ENCODE measurements at places on chromosomes 6 and 20.
A peak's percentile ranks its signal among the peaks of the same experiment; 100 is the strongest.

- DNase-seq: no peak
Measured at GRCh38 chr6:154219250-154219649, 137.4 kb downstream of the IPCEF1 start.

GRCh38 chr20:24734139-24734538 is 214.9 kb upstream of the CST7 start:
- no peak for DNase-seq

- DNase-seq: peak; percentile 75
Measured at GRCh38 chr20:38805502-38805957, at the start of gene PPP1R16B. PPP1R16B (plus strand) TSS chr20:38805697; CDS start chr20:38835926, 30,229 bp downstream.

DNA sequence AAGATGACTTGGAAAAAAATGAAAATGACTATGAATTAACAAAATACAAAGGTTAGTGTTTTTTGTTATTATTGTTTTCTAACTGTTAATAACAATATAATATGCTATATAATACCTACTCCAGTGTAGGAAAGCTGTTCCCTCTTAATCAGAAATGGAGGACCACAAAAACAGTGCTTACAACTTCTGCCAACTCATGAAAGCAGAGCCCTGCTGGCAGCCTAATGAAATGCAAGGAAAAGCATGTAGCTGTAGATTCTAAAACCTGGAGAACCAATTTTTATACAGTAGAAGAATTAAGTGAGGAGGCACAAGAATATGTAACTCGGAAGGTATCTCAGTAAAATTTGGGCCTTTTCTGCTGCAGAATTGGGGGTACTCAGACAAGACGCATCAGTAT is 29.4 kb downstream of the PHIP start:
- no peak for DNase-seq

DNA sequence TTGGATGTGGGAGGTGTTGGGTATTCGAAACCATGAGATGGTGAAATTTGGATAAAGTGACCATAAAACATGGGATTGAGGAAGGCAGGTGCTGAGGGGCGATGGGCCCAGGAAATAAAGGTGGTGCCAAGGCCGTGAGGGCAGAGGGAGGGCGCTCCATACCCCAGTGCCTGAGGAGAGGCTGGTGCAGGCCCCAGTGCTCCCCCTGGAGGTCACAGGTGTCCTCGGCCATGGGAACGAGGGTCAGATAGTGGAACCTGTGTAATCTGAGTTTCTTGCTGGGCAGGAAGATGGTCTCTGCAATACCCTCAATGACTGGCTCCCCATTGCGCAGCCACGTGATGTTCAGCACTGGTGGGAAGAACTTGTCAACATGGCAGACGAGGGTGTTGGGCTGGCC is 16.2 kb downstream of the HLA-DPB1 start:
- no peak for DNase-seq

- no peak for DNase-seq
Measured at GRCh38 chr6:160793652-160794051, 91.6 kb downstream of the PLG start.

DNA sequence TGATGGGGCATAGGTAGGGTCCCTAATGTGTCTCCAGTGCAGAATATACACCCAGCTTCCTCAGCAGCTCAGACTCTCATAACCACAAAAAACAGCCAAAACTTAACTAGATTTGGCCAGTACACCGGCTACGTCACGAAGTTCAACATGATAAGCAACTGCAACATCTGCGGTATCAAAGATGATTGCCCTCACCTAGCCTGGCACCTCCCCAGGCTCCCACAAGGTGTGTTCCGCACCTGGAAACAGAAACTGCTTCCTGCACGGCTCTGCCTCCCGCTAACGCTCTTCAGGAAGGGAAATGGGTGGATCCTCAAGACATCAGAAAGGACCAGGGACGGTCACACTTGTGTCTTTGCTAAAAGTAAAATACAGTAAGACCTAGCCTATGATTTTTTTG is 9.5 kb downstream of the TXNDC5 start:
- DNase-seq: no peak
